ENCODE measurements at places on chromosomes 5 and 9. TPM values are rescaled to one million over a fixed set of nuclear protein-coding genes. Genes with fewer than 3 reads are reported as not detected.
A peak's percentile ranks its signal among the peaks of the same experiment; 100 is the strongest.

DNA sequence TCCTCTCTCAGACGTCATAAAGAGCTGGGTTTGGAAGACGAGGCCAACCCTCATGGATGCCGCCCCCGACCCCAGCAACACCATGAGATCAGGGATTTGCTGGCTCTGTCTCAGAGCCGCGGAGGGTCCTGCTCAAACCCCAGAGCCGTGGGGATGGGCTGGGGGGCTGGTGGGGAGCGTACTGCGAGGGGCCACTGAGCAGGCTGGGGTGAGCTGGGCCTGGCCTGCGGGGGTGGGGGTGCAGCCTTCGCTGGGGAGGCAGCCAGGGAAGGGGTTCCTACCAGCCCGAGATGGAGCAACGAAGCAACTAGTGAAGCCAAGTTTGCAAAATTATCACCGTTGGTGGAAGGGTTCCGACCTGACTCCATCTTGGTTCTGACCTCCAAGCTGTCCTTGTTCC is 5.1 kb upstream of the SLC12A7 start:
- no peak for DNase-seq

DNA sequence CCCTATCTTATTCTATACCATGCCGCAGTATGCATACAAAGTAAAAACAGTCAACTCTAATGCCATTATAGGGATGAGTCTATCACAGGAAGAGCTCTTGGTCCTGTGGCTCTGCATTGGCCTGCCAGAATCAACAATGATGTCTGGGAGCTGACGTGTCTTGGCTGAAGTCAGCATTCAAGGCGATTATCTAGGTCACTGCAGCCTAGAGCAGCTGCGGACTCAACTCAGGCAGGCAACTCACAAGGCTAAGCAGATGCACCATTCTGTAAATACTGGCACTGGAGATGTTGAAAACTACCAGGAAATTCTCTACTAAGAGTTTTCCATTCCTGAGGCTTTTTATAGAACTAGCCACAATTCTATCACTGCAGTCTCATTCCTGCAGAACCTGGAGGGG is 13.3 kb downstream of the SPATA9 start:
- no peak for DNase-seq

DNA sequence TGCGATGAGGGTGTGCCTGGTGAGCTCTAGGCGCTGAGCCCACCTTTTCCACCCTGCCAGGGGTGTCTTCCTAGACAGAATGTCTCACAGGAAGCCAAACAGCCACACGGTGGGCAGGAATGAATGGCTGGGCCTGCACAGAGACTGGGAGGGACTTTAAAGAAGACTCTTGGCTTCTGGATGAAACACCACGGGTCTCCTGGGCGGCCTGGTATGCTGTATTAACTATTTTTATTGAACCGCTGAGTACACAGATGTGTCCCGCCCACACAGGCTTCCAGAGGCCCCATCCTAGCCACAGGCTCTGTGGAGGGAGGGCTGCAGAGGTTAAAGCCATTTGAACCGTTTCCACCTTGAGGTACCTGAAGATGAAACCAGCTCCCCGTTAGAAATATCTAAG is 115.2 kb upstream of the CXCL14 start:
- no peak for DNase-seq

- no peak for DNase-seq
These were observed 55.2 kb downstream of the PLK2 start for GRCh38 chr5:58404734-58405133.

- peak; percentile 75 for DNase-seq
These were observed 55.3 kb downstream of the ERAP1 start for GRCh38 chr5:96752341-96753016.

- no peak for DNase-seq
These were observed 180.2 kb upstream of the SMC2 start for GRCh38 chr9:103913899-103914298.

UBE2QL1 gene
- 0.70 TPM for polyA plus RNA-seq

- DNase-seq: no peak
These were observed 197.1 kb upstream of the HMHB1 start for GRCh38 chr5:143614831-143615230.

GPX8 gene
- 90.2 TPM for polyA plus RNA-seq

PCDHA9 gene
- 0.03 TPM for polyA plus RNA-seq

- no peak for DNase-seq
These were observed 21.9 kb upstream of the FOXE1 start for GRCh38 chr9:97830884-97831829.

DNA sequence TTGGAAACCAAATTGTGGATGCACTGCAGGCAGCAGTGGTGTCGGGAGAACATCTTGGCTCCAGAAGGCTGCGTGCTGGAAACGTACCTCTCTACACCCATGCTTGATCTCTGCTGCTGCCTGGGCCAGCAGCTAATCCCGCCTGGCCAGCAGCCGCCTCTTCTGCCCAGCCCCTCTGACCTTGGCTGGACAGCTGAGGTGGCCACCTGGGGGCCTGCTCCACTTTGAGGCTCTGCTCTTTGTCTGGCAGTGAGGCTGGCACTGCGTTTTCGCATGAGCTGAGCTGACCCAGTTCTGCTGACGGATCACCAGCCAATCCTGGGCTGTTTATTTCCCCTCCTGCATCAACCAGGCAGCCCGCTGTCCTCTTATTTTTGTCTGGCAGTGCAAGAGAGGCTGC is 154.9 kb downstream of the TENT4A start:
- DNase-seq: no peak

DNA sequence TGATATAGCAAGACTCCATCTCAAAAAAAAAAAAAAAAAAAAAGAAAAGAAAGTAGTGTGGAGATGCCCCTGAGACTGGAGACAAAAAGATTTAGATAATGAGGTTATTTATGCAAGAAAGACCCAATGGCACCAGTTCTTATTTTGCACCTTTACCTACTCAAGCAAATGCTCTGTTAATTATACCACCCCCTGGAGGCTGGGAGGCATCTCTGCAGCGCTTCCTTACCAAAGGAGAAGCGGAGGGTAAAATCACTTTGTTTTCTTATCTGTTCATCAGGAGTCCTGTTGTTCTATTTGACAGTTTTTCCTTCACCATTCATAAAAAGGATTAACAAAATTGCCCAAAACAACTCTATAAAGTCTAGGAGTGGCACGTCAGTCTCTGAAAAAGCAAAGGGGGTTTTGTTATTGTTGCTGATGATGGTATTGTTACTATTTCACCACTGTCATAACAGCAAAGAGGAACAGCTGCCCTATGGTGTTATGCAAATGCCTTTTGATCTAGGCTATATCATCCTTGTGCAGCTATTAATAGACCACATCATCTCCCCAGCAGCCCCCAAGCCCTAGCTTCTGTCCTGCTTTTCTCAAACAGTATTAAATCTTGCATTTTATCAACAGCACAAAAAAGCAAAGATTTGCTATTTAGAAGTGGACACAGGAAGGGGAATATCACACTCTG is 174.0 kb downstream of the PALM2AKAP2 start:
- DNase-seq: no peak

Data from left kidney (tissue), 8 donors.